ENCODE measurements at places on chromosomes 16 and 17.
A peak's percentile ranks its signal among the peaks of the same experiment; 100 is the strongest.

GRCh38 chr16:57387598-57388354 is 15.5 kb downstream of the CX3CL1 start:
- no peak for DNase-seq

DNA sequence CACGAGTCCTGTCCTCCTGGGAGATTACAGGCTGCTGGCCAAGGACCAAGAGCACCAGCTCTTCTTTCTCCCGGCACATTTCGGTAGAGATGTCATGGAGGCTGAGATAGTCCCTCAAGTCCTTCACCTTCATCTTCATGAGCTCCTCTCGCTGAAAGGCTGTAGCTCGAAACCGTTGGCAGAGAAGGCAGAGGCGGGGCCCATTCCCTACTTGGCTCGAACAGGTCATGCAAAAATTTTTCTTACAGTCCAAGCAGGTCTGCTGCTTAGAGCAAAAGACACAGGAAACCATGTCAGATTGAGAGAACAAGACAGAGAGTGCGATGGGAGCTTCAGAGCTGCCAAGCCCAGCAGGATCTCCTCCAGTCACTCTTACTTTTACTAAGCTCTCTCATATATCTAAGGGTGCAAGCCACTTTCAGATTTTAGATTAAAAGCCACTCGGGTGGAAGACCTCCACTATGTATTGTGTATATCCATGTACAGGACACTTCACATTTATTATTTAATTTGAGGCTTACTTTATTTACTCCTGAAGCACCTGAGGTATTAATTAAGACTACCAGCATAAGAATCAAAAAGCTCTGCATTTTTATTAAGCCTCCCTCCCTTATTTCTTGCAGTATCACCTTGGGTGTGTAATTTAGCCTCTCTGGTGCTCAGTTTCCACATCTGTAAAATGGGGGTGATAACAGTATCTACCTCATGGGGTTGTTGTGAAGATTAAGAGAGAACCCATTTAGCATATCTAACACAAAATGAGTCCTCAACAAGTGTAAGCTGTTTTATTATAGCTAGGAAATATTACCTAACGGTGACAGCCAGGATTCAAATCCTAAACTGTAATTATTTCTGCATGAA is 41.4 kb downstream of the LIG3 start:
- DNase-seq: no peak

- no peak for DNase-seq
Measured at GRCh38 chr16:720447-720989, 428 bp upstream of the ANTKMT start.

- no peak for DNase-seq
Measured at GRCh38 chr16:88839026-88839529, 17.7 kb downstream of the GALNS start.

- DNase-seq: no peak
Measured at GRCh38 chr16:2507665-2508064, 6.1 kb upstream of the ATP6V0C start.

DNA sequence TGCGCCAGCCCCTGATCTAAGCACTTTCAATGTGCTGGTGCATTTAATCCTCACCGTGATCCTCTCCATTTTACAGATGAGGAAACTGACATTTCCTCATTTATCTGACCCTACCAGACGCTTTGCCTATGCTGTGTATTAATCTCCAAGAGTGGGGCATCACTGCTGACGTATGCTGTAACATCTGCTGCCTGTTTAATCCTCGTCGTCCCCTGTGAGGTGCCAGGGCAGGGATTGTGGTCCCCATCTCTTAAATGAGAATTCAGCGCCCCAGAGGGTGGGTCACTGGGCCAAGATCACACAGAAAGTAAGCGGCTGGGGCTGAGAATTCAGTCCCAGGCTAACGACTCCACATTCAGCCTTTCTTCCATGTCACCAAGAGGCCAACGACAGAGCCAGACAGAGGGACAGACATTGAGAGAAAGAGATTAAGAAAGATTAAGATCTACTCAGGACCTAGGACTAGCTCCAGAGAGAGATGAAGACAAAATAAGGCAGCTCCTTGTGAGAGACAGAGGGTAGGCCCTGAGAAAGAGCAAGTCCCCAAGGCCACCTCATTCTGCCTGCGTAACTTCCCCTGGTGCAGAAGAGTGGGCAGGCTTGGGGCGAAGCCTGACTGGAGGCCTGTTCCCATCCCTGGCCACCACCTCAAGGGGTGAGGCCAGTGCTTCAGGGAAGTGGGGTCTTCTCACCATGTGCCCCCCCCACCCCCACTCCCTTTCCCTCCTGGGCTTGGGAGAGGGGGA is 13.5 kb downstream of the CACNA1G start:
- no peak for DNase-seq

DNA sequence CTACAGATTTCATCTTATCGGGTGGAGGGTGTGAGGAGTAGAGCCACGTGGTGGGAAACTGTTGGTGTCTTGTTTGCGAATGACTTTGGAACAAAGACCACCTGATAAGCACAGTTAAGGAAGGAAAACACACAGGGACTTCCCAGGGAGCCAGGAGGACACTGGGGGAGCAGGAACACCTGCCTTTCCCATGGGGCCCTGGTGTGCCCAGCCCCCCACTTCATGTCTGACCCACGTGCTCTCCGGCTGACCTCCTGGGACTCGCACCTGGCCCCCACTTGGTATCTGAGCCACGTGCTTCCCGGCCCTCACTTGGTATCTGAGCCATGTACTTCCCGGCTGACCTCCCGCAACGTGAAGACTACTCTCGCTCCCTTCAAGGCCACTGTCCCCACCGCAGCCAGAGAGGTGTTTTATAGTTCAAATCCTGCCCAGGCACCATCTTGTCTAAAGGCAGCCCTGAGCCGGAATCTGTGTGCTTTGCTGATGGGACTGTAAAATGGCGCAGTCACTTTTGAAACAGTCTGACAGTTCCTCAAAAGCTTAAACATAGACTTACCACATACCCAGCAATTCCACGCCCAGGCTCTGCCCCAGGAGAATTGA is 5.4 kb upstream of the CSNK1D start:
- no peak for DNase-seq

GRCh38 chr17:44354582-44355561 is 8.8 kb downstream of the FAM171A2 start:
- no peak for DNase-seq

DNA sequence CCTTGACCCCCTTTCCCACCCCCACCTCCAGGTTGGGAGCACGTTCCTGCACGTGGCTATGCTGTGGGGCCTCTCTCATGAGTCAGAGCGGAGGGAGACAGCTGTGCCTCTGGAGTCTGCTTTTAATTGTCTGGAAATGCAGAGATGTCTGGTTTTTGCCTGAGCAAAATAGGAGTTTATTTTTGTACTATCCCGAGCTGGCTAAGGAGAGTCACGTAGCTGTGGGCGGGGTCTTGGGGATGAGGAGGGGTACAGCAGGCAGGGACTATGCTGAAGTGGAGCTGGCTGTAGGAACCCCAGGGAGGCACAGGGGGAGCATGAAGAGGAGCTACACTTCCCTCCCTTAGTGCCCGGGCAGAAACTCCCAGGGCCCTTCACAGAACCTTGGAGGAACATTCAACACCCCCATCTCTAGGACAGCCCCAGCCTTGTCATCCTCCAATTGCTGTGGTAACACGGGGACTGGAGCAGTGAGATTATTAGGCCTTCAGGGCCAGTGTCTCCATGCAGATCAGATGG is 44.7 kb upstream of the LGALS9 start:
- no peak for DNase-seq

DNA sequence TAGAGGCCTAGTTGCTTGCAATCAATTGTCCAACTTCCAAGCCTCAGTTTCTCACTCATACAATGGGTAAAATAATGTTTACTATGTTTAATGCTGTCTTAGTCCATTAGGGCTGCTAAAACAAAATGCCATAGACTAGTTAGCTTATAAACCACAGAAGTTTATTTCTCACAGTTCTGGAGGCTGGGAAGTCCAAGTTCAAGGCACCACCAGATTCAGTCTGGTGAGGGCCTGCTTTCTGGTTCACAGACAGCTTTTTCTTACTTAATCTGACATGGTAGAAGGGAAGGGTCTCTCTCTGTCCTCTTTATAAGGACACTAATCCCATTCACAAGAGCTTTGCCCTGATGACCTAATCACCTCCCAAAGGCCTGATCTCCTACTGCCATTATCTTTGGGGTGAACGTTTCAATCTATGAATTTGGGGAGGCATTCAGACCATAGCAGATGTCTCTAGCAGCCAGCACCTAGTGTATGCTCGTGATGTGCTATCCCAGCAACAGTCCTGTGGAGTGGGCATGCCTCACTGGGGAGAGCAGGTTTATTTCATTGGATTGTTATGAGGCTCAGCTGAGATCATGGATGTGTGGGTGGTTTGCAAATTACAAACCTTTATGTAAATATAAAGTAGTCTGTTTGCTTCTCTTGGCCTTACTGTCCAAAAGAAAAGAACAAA is 25.2 kb downstream of the YPEL2 start:
- no peak for DNase-seq

GRCh38 chr17:15883617-15884111 is 61.3 kb upstream of the ADORA2B start:
- DNase-seq: no peak

GRCh38 chr16:47979164-47979520 is 176.7 kb downstream of the ABCC12 start:
- no peak for DNase-seq

GRCh38 chr17:43952351-43952723 is 1.4 kb downstream of the PYY start:
- no peak for DNase-seq

DNA sequence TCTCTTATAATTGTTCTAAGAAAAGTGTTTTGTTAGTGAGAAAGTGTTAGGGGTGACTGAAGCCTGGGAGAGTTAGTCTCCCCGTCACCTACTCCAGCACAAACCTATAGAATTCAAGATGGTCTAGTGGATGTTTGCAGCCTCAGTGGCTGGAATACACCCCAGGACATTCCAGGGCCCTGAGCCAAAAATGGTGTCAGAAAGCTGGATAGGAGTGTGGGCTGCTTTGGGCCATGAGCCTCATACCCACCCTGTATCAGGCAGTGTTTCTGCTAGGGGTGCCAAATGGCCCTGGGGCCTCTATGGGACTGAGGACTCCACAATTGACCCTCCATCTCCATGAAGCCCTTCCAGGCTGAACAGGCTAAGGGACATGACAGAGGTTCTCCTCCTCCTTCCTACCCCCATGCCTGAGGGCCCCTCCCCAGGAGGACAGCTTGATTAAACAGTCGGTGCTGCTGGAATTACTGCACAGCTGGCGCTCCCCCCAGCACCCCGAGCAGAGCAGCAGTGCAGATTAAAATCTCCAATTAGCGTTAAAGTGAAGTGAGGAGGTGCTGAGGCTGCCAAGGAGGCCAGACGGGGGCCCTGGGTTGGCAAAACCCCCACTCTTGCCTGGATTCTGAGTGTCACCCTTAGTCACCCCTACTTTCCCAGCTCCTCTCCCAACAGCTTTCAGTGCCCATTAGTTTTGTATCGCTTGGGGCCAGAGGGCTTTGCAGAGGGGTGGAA is 59.1 kb downstream of the NEUROD2 start:
- no peak for DNase-seq

DNA sequence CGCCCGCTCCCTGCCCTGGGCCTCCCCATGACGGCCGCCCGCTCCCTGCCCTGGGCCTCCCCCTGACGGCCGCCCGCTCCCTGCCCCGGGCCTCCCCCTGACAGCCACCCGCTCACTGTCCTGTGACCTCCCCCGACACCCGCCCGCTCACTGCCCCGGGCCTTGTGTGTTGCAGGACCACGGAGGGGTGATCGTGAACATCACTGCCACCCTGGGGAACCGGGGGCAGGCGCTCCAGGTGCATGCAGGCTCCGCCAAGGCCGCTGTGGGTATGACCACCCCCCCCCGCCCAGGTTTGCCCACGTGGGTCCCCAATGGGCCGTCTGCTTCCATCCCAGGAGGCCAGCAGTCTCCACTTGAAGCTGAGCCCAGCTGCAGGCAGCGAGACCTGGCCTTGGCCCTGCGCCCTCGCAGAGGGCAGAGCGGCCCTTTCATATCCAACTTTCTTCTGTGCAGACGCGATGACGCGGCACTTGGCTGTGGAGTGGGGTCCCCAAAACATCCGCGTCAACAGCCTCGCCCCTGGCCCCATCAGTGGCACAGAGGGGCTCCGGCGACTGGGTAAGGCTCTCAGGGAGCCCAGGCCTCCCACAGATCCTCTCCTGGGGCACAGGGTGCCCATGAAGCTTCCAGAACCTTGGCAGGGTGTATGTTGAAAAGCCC is 9.0 kb downstream of the DECR2 start:
- DNase-seq: no peak

DNA sequence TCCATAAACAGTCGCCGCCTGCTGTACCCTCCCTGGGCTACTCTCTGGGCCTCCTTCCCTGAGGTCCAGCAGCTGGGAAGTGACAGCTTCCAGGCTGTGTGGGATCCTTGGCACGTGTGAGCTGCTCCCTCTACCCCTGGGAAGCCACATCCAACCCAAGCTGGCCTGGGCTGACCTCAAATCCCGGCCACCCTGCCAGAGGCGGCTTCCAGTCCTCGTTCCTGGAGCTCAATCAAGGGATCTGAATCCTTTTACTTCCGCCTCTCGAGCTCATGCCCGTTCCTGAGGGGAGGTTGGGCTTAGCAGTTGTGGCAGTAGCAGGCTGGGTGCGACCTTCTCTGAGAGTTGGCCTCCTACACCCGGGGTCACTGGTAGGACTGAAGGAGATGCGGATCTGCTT is 82.5 kb downstream of the NETO2 start:
- peak; percentile 44 for DNase-seq

DNA sequence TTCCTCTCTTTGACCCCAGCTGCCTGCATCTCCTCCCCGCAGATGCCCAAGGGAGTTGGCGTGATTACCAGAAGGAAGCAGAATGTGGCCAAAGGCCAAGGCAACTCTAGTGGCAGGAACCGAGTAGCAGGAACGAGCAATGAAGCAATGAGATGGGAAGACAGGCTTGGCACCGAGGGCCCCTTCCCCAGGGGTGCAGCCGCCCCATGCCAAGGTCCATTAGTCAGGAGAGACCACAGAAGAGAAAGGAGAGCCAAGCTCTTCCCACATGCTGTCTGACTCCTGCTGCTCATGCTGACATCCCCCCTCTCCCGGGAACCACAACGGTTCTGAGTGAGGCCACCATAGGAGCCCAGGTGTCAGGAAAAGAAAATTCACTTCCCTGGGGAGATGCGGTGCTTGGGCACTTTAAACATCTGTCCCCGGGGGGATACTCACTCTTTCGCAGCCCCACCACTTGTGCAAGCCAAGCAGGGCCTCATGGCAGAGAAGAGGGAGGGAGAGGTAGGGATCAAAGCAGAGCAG is 67.4 kb downstream of the MYO18A start:
- no peak for DNase-seq

GRCh38 chr17:81013642-81014041 is 21.3 kb upstream of the BAIAP2 start:
- DNase-seq: no peak

DNA sequence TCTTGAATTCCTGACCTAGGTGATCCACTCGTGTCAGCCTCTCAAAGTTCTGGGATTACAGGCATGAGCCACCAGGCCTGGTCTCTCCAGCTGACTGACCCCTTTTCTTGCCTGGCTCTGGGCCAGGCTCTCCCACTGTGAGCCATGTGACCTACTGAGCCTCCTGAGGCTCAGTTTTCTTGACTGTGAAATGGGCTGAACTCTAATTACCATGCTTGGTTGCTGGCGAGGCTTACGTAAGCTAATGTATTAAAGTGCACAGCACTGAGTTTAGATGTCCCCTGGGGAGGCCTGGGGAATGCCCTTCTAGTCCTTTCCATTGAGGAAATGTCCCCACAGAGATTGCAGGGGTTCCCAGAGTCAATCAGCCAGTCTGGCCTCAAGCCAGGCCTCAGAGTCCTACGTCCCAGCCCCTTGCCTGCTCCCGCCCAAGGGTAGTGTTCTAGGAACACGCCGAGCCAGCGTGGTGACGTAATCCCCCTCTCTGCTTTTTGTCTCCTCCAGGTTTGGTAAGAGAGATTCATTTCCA is 45.8 kb upstream of the LGALS9 start:
- no peak for DNase-seq

All from vagina (tissue), 2 donors.